HuH-7 (cell line): ENCODE measurements at places on chromosomes 1 and 21.
A peak's percentile ranks its signal among the peaks of the same experiment; 100 is the strongest.

- DNase-seq: no peak
Measured at GRCh38 chr21:31339721-31340120, 4.3 kb downstream of the TIAM1 start.

- peak; percentile 34 for DNase-seq
Measured at GRCh38 chr1:68120136-68120791, 69.8 kb upstream of the DIRAS3 start.

GRCh38 chr1:106189780-106190179, 866.7 kb upstream of the PRMT6 start:
- DNase-seq: no peak

DNA sequence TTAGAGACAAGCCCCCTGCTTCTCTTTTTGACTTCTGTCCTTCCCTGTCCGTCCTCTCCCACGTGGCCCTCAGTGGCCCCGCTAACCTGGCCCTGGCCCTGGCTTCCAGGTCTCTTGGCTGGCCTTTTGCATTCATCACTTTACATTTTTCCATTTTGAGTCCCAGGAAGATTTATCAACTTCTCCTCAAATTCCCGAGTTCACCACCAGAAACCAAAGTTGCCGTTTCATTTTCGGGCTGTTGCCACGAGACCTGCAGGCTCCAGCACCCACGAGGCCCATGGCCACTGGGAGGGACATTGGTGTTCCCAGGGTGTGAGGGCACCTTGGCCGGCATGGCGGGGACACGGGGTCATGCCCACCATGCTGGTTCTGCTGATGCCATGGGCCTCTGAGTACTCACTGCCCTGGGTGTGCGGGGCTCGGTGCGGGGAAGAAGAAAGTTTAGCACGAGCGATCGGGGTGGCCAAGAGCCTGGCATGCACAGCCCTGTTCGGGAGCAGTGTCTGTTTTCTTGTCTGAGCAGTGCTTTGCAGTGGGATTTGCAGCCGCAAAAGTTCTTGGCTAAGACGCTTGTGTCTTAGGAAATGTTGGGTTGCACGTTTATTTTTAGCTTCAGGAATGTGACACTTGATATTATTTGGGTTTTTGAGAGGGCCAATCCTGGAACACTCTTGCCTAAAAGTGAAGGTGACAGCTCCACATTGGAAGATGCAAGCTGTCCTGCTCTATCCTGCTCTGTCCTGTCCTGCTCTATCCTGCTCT, 40.4 kb upstream of the ADARB1 start:
- no peak for DNase-seq

DNA sequence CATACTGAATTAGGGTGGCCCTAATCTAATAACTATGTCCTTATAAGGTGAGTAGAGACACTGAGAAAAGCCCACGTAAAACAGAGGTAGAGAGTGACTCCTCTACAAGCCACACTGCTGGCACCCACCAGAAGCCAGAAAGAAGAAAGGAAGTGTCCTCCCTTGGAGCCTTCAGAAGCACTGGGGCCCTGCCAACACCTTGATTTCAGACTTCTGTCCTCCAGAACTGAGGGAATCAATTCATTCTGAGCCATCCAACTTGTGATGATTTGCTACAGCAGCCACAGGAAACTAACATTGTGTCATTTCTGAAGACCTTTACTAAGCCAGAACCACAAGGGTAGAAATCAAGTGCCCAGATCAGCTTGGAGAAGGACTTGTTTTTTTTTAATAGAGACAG, 15.0 kb downstream of the GNB1 start:
- DNase-seq: no peak

DNA sequence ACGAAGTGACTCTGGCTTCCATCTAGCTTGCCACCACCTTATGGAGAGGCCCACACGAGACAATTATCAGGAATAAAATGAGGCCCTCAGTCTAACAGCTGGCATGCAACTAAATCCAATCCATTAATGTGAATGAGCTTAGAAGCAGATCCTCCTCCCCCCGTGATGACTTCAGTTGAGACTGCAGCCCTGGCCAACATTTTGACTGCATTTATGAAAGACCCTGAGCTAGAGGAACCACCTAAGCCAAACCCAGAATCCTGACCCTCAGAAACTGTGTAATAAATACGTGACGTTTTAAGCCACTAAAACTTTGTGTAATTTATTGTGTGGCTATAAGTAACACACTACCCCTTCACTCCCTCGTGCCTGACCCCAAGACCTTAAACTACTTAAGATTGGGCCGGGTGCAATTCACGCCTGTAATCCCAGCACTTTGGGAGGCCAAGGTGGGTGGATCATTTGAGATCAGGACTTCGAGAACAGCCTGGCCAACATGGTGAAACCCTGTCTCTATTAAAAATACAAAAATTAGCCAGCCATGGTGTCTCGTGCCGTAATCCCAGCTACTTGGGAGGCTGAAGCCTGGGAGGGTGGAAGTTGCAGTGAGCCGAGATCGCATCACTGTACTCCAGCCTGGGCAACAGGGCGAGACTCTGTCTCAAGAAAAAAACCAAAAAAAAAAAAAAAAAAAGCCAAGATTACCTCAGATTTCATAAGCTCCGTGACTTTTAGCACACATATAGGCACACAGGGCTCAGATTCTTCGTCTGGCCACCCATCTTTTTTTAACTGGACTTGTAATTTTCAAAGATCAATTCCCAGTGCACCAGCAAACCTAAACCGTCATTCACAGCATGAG, 72.5 kb downstream of the ENAH start:
- no peak for DNase-seq

DNA sequence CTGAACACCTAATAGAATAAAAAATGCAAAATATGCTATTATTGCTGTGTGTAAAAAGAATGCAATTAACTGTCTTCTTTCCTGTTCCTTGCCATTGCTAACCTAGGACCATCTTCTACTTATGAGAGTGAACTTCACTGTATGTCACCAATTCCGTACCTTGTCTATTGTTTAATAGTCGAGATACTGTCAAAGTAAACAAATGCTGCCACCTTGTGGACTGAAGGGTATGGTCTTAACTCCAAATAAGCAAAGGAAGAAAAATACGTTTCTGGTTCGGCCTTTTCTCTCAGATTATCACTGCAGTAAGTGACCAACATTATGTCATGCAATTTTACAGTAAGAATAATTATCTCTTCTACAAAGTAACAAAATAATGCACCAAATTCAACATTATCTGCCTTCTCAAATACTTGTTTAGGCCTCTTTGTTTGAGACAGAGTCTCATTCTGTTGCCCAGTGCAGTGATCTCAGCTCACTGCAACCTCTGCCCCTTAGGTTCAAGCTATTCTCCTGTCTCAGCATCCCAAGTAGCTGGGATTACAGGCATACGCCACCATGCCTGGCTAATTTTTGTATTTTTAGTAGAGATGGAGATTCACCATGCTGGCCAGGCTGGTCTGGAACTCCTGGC, 133.4 kb downstream of the COP1 start:
- DNase-seq: peak; percentile 23
